Activated CD4-positive, alpha-beta memory T cell treated with anti-CD3 and anti-CD28 coated beads for 36 hours (primary cell): ENCODE measurements at places on chromosomes 3 and 15.

DNA sequence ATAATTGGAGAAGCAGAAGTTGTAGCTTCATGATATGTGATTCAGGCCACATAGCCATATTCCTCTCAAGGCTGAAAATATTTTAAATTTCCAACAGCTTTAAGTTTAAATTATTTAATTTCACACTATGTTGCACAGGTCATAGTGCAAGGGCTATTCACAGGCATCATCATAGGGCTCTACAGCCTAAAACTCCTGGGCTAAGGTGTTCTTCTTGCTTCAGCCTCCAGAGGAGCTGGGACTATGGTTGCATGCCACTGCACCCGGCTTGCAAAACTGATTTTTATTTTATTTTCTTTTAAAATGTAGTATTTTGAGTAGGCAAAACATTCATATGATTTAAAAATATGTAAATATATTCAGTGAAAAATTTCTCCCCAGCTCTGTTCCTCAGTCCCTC is 6.0 kb upstream of the CEP97 start:
- DNase-seq = no peak

DNA sequence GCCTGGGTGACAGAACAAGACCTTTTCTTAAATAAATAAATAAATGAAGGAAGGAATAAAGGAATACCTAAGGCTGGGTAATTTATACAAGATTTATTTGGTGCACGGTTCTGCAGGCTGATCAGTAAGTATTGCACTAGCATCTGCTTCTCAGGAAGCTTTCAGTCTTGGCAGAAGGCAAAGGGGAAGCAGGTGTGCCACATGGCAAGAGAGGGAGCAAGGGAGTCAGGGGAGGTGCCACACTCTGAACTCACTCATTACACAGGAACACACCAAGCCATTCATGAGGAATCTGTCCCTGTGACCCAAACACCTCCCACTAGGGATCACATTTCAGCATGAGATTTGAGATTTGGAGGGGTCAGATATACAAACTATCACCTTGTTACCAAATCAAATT is 56.4 kb downstream of the PRKCI start:
- no peak for DNase-seq

GRCh38 chr3:182245059-182245458 is 533.3 kb downstream of the SOX2 start:
- no peak for DNase-seq

GRCh38 chr3:195160257-195160898 is 110.6 kb downstream of the XXYLT1 start:
- no peak for DNase-seq

DNA sequence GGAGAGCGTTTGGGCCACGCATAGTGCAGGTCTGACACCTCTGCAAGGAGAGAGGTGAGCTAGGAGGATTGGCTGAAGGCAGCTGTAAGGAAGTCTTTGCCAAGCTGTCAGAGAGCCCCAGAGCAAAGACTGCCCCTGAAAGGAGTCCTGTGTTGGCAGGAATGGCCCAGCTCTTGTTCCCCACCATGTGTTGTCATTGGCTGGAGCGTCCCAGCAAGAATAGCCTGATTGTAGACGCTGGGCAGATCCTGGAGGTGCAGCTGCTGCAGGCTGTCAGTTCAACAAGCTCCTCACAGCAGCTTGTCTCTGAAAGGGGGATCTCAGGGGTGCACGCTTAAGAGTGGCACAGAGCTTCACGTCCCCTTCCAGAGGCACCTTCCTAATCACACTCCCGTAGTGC is 237.6 kb downstream of the FEZF2 start:
- DNase-seq = no peak

DNA sequence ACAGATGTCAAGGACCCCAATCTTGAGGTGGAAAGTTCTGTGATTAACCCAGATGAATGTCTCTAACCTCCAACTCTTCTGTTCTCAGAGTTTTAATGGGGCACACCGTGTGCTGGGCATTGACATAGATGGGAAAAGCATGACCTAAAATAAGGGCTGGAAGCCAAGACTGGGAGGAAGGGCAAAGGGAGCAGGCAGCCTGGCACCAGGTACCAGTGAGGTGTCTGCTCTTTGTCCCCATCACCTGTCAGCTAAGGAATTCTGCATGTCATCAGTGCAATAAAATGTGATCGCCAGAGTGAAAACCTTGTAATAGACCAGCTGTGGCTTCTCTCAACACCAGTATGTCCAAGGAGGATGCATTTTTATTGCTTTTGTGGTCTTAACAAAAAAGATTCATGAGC is 143.5 kb upstream of the TPM1 start:
- DNase-seq = no peak

GRCh38 chr3:127137113-127137512 is 55.8 kb upstream of the PRR23E start:
- no peak for DNase-seq

- DNase-seq = no peak
Observed at GRCh38 chr3:36941658-36942057, 3.2 kb downstream of the TRANK1 start.

GRCh38 chr3:197333901-197334639 is 35.7 kb upstream of the DLG1 start:
- no peak for DNase-seq

GRCh38 chr3:83926291-83926690 is 1032.5 kb upstream of the CADM2 start:
- no peak for DNase-seq

DNA sequence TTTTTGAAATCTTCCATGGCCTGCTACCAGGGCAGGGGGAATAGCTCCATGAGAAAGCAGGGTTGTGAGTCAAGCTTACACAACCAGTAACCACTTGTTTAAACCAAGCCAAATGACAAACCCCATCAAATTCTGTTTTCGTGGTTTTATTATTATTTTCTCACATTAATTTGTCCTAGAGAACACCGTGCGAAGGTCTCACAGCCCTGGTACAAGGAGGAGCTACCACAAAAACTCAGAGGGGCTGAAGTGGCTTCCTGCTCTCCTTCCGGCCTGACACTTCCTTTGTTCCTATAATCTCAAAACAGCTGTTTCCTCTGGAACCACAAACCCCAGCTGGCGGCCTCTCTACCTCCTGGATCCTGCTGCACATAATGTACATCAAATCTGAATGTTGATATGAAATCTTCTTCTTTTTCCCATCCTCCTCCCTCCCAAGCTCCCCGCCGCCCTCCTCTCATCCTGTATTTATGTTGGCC is 375.9 kb downstream of the MCTP2 start:
- no peak for DNase-seq

- no peak for DNase-seq
Observed at GRCh38 chr3:9595877-9596276, 42.3 kb upstream of the LHFPL4 start.

DNA sequence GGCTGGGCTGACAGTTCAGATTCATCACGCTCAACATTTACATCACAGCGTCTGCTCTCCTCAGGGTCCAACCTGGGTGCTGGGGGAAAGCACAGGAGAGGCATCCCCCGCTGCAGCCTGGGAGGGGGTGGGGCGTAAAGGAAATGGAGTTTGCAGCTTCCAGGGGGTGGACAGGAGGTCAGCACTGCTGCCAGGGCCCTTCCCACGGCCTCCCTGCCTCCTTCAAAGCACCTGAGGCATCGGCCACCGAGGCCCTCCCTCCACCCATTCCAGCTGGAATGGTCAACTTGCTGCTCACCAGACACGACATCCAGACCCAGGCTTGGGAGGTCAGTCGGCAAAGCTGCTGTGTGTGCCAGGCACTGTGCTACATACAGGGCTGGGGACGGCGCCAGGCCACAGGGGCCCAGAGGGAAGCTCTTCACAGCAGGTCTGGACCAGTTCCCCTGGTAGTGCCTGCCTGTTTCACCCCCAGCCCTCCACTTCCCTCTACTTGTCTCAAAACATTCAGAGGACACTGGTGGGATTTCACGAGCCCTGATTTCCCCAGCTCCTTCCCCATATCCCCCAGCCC is 120.7 kb downstream of the ANP32A start:
- DNase-seq = no peak

GRCh38 chr3:188244395-188244861 is 90.5 kb downstream of the LPP start:
- DNase-seq = no peak

- peak; percentile 26 for DNase-seq
Observed at GRCh38 chr15:59996298-59997041, 7.6 kb upstream of the FOXB1 start.

DNA sequence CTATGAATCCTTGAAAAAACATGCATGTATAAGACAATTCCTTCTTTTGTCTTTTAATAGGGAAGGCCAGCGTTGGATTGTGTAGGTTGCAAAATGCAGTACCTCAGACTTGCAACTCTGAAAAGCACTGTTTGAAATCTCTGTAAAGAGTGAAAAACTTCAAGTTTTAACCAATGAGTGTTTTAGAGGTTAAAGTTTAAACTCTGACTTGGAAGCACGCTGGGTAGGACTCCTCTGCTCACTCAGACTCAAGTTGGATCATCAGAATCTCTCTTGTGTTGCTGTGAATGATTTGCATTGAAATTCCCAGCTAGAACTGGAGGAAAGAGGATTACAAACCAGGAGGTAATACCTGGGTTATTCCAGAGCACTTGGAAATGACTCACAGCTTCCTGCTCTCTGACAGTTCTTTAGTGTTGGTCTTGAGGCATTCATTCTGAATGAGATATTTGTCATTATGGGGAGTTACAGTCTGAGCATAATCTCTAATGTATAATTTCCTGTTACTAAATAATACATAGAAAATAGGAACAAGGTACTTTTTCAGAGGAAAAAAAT is 49.1 kb downstream of the PLS1 start:
- DNase-seq = no peak

DNA sequence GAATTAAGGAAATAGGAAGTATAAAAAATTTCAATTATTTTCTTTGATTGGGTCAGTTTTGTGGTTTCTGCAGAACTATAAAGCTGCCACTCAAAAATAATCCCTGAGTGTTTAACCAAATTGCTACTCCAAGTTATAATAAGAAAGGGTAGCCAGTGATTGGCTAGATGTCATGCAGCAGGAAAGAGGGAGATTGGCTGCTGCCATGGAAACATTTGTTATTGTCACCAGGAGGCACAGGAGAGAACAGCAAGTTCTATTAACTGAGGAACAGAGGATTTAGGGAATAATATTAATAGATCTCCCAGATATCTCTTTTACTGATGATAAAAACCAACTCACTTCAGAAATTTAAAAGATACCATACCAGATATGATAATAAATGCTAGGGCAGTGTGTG is 42.6 kb downstream of the CLDN1 start:
- DNase-seq = no peak

- no peak for DNase-seq
Observed at GRCh38 chr3:165800970-165801369, 36.3 kb downstream of the BCHE start.

GRCh38 chr3:66253790-66254620 is 33.2 kb downstream of the SLC25A26 start:
- no peak for DNase-seq

DNA sequence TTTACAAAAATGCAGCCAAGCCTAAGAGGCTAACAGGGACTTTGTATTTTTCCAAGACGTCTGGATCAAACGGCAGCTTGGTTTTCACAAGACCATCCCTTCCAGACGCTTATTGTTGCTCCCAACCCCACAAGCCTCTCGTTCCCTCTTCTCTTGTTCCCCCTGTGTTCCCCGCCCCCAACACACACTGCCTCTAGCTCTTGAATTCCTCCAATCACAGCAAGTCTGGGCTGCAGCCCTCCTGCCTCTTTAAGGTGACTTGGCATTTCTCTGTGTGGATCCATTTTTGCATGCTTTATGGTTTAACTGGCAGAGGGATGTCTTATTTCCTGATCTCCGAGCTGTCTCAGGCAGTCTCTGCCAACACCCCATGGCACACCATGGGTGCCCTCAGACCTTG is 182.2 kb downstream of the ABHD5 start:
- DNase-seq = no peak

GRCh38 chr15:75695634-75696310 is 16.9 kb downstream of the CSPG4 start:
- no peak for DNase-seq

- DNase-seq = no peak
Observed at GRCh38 chr3:173823911-173824460, 426.4 kb downstream of the NLGN1 start.

DNA sequence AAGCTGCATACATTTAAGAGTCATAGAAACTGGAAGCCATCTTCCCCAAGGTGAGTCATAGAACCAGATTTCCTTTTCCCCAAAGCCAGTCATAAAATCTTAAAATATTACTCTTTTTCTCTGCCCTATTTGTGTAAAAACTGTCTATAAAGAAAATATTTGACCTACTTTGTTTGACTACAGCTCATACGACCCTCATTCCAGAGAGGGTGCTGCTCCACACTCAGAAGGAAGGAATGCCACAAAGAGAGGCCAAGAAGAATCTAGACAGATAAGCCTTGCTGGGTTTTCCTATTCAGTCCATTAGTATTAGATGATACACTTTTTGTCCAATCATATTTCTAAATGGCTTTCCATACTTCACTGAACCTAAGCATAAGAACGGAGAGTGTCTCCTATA is 671.6 kb upstream of the SGO1 start:
- no peak for DNase-seq

DNA sequence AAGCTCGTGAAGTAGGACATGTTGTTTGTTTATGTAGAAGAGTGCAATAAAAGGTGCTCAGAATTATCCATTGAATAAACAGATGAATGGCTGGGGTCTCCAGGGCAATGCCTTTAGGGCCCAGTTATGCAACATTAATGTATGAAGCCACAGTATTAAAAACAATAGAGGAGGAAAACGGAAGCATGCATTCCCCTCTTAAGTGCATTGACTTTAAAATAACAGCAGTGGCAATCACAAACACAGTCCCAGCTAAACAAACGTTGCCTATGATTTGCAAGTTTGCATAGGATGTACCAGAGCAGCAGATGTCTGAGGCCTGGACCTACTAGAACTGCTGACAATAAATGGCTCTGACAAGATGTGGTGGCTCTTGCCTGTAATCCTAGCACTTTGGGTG is 60.6 kb upstream of the GCNT3 start:
- DNase-seq = no peak
